ENCODE measurements at places on chromosomes 1 and 21.

DNA sequence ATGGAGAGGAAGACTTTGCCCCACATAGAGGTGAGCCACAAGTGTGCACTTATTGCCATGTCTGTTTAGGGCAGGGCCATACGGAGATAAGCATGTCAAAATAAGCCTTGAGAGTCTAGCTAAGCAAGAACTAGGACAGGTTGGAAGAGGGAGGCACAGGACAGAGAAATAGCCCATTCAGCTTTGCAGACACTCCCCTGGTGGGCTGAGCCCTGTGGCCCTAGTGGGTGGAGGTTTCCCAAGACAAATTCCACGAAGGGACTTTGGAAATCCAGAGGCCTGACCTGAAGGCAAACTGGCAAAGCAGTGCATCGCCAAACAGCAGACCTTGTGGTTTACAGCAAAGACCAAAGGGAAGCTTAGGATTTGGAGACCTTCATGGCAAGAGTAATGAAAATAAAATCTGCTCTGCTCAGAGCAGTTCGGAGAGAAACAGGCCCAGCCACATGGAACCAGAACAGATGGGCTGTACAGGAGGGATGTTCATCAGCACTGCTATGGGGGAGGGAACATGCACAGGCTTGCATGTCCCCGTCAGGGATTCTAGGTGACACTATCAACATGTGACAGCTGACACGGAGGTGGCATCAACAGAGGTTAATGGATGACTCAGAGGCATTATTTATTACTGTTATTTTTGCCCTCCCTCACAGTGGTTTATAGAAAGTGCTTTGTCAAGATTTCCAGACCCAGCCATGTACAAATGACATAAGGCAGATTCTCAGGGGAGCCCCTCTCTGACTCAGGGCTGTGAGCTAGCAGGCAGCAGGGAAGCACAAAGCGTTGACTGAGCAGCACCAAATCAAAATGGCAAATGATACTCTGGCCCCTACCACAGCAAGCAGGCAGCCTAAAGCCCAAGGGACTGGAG lies 90.1 kb upstream of the IRF2BP2 start:
- DNase-seq = no peak

GRCh38 chr1:921011-921837 lies 2.5 kb upstream of the SAMD11 start:
- no peak for DNase-seq

GRCh38 chr1:45148209-45148825 lies 58.1 kb downstream of the ZSWIM5 start:
- no peak for DNase-seq

- no peak for DNase-seq
These were observed 1.9 kb upstream of the AMY2B start for GRCh38 chr1:103569493-103569892.

DNA sequence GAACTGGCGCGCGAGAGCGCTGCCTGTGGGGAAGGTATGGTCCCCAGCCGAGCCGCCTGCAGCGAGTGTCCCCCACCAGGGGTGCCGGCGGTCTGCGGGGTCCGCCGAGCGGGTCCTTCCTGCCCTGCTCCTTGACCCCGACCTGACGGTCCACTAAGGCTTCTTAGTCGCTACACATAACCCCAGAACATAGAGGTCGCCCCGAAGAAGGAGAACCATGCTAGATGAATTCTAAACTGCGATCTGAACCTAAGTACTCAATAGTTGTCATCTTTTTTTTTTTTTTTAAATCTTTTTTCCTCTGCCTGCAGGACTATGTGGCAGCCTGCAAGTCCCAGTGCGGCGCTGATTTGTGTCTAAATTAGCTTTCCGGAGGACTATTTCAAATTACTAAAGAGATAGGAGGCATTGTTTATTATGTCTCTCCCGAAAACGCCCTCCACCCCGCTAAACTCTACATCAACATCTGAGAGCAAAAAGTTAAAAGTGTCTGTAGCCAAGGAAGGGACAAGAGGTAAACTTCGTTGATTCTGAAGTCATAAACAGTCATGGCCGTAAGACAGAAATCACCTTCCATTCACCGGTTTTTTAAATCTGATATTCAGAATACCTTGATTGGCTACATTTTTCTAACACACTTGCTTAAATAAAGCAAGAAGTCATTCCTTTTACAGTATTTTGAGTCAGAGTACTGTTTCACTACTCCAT lies 476 bp downstream of the AXDND1 start:
- DNase-seq = no peak

DNA sequence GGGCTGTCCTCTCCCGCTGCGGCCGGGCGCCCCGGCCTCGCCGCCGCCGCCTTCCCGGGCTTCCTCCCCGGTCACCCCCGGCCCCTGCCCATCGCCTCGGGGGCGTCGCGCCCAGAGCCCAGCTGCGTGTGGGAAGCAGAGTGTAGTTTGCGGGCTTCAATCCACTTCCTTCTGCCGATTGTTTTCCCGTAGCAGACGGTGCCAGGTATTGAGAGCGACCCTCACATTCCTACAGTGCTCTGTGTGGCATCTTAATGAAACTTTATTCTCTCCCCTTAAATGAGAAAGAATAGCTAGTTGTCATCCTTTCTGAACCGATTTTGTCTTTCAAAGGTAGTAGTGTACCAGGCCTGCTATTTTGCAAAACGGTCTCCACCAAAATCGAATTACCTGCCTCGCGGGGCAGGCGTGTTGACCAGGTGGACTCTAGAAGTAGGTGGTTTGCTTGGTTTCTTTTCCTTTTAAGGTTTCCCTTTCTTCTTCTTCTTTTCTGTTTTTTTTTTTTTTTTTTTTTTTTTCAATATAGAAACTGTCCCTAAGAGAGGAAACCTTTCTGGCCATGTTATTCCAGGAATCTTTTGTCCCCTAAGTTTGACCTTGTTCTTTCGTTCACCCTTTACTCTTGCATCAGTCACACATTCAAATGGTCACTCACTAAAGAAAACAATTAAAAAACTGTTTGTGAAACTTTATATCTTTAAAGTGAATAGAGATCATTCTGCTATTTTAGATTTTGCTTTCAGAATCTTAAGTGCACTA lies 881 bp downstream of the USP25 start:
- DNase-seq = no peak

- DNase-seq = peak; percentile 77
These were observed 16.6 kb upstream of the ZSCAN20 start for GRCh38 chr1:33455539-33456501.

DNA sequence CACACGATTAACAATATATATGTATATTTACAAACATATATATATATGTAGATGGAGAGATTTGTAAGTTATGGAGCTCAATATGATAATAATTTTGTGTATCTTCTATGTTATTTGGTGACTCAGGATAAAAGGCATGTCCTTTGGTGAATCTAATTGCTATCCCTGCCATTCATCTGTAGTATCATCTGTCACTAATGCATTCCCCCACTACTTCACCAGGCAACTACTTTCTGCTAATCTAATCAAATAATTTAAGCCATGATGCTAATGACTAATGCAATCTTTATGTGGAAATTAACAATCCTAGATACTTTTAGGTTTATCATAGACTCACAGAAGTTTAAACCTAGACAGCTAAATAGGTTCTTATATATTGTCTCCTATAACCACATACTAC lies 1074.5 kb downstream of the PLA2G4A start:
- DNase-seq = no peak

- DNase-seq = no peak
These were observed 50.2 kb downstream of the LAMC2 start for GRCh38 chr1:183236158-183236725.
